ENCODE measurements at places on chromosomes 13 and 19.

- no peak for DNase-seq
These were observed 39.7 kb upstream of the SOX1 start for GRCh38 chr13:112027250-112027649.

DNA sequence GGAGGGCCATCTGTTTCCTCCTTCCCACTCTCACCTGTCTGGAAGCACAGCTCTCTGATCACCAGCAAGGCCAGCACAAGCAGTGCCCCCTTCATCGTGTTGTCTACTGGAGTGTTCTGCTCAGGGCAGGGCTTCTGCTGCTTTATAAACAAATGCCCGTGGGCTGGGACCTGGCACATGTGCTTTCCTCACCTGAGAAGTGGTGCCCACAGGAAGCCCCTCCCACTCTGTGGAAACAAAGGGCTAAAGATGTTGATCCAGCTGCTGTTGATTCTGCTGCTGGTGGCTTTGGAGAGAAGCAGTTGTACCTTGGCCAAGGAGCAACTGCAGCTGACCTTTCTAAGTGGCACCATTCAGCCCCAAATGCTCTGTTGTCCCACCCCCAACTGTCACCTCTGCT, 26.4 kb upstream of the ZNF181 start:
- DNase-seq, result no peak

GRCh38 chr13:83620530-83621220, 261.6 kb downstream of the SLITRK1 start:
- DNase-seq, result no peak

GRCh38 chr13:63201493-63201892, 1785.8 kb upstream of the PCDH20 start:
- DNase-seq, result no peak

DNA sequence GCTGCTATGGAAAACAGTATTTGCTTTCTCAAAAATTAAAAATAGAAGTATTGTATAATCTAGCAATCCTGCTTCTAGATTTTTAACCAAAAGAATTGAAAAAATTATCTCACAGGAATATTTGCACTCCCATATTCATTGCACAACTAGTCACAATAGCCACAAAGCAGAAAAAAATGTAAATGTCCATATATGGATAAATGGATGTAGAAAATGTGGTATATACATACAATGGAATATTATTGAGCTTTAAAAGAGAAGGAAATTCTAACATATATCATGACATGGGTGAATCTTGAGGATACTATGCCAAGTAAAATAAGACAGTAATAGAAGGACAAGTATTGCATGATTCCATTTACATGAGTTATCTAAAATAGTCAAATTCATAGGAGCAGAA, 2753.0 kb downstream of the PCDH9 start:
- DNase-seq, result no peak

DNA sequence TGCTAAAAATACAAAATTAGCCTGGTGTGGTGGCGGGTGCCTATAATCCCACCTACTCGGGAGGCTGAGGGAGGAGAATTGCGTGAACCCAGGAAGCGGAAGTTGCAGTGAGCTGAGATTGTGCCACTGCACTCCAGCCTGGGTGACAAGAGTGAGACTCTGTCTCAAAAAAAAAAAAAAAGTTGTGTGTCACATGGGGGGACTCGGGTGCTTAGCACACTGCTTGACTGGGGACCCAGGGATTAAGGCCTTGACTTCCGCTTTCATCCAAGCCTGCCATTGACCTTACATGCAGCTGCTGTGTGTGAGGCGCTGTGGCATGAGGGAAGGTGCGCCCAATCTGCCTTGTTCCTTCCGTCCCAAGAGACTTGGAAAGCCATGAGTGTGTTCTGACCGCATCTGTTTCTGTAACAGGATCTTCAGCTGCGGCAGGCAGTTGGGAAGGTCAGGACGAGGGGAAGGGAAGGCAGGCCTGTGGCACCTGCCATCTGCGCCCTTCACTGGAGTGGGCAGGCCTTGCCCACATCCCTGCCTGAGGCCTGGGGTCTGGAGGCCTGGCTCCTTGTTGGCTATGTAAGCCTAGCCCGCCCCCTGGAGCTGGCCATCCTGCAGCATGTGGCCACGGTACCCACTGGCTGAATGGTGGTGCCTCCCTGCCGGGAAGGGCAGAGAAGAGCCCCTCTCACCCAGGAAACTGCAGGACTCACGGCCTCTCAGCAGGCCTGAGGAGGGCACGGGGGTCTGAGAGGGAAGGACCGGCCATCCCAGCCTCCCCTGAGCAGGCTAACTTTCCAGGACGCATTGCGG, 23.0 kb downstream of the PPP1R37 start:
- no peak for DNase-seq

Measured in C1 segment of cervical spinal cord (tissue), 14 donors.